H9 (cell line): ENCODE measurements at places on chromosomes 6 and 20. TPM values are rescaled to one million over a fixed set of nuclear protein-coding genes. Genes with fewer than 3 reads are reported as not detected.

GRCh38 chr6:11413117-11413687 is 124.3 kb upstream of the TMEM170B start:
- DNase-seq, result no peak

The RAB44 gene
- 0.04 TPM in 1 of 2 replicates, not detected in the other for total RNA-seq

DNA sequence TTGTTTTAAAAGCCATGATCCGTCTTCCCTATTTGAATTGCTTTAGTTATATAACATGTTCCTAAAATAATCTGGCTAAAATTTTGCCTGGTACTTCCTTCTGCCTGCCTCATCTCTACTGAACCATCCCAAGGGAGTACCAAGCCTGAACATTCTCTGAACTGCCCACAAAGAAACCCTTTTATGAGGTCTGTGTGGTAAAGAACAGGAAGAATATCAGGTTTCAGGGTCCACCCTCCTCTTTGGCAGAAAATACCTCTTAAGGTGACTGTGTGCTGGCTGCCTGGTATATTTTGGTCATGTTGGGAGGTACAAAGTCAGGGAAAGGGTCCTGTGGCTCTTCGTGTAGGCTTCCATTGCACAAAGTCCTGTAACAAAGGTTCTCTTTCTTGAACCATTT is 574.1 kb upstream of the CHD6 start:
- DNase-seq, result no peak

DNA sequence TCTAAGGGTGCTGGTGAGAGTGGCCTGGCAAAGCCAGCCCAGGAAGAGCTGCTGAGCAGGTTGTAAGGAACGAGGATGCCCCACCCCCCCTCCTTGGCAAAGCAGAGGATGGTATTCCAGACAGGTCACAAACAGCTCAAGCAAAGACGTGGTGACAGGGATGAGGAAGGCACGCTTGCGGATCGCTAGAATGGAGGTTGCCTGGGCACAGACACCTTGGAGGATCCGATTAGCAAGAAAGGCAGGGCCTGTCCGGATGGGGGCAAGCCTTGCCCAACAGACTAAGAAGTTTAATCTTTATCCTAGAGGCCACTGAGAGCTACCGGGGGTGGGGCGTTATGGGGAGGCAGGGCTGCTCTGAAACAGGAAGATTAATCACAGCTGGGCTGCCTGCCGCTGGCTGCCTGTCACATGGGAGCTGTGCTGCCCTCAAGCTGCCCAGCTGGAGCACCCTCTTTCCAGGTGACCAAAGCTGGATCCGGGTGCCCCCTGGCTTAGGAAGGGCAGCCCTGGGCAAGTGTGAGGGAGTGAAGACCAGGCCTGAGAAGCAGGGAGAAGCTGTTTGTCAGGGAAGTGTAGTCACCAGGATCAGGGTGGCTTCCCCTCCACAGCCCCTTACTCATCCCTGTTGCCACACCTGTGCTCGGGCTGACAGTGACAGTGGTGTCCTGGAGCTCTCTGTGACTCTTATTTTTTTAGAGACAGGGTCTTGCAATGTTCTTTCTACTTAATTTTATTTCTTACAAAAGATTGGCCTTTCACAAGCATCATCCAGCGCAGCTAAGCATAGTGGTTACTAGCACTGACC is 9.1 kb upstream of the MAPK13 start:
- no peak for DNase-seq

DNA sequence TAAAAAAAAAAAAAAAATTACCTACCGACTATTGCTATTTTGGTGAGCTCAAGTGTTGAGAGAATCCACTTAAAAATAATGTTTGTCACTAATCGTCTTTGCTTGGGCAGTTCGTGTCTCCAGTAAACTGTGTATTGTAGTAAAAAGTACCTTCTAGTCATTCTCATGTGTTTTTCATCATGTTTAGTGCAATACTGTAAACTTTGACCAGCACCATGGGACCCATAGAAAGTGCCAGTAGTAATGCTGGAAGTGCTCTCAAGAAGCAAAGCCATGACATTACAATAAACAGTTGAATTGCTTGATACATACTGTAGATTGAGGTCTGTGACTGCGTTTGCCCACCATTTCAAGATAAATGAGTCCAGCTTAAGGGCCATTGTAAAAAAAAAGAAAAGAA is 395.2 kb downstream of the BCKDHB start:
- no peak for DNase-seq

The TNNC2 gene
- total RNA-seq, result 3.1 and 4.6 TPM in 2 replicates
